ENCODE measurements at places on chromosomes 4 and X. TPM values are rescaled to one million over a fixed set of nuclear protein-coding genes. Genes with fewer than 3 reads are reported as not detected.

DNA sequence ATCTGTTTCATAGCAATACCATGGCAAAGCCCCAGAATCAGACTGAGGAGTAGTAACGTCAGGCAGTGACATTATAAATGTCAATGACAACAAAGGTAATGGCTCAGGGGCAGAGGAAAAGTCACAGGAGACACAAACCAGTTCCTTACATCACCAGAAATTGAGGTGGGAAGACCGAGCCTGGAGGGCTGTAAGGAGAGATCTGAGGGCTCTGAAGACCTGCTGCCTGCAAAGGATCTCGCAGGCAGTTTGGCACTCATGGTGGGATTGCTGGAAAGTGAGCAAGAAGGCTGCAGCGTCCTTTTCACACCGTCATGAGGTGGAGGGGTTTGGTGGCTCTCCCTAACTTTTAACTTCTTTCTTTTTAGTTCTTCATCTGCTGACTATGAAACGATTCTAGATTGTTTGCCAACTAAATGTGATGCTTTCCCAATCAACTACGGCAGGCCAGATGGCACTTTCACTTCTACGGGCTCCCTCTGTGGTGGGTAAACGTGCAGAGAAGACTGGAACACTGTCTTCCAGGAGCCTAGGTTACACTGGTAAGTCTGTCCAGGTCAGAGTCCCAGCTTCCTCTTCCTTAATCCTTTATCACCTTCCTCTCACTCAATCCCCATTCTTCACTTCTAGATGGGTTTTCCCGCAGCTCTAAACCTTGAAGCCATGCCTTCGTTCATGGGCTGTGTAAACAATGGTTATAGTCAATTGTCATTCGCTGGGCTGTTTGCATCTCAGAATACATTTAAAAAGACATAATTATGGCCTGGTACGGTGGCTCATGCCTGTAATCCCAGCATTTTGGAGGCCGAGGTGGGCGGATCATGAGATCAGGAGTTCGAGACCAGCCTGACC lies 58.2 kb downstream of the TBC1D9 start:
- DNase-seq = no peak

DNA sequence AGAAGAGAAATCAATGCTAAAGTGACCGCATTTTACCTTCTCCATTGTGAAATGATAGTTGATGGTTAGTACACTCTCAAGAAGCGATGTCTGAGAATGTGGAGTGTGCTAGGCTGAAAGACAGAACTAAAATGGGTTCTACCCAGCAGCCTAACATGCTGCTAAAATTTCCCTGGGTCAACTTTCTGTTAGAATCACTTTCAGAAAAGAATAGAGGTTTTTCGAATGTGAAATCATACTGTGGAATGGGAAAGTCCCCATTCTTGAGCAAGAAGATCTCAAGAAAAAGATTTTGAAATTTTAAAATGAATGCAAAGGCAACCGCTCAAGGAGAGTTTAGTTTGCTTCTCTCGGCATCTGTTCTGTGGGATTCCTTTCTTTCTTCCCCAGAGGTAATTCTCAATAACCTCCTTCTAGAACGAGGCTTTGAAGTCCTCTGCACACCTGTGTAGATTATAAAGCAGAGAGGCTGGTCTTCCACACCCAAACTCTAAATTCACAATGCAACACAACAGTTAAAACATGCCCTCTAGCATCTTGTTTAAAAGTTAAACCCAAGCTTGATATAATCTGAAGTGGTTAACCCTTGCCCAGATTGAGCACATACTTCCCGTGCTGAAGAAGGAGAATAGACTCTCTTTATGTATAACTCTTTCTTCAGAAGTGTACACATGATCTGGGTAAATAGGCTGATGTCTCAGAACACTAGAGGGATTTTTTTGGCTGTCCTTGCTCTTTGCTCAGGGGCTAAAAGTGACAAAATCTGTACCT lies 208.7 kb upstream of the KLF3 start:
- peak; percentile 67 for DNase-seq

- DNase-seq = peak; percentile 4
Measured at GRCh38 chr4:157043131-157043530, 32.8 kb upstream of the GLRB start.

DNA sequence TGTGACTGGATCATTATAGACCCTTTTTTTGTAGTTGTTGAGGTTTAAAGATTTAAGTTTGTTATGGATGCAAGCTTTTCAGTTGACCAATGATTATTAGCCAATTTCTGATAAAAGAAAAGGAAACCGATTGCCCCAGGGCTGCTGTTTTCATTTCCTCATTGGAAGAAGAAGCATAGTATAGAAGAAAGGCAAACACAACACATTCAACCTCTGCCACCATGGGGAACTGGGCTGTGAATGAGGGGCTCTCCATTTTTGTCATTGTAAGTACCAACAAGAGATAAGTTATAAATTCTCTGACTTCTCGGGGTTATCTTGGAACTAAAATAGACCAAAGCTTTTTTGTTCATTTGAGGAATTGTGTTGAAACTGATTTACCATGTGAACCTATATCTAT lies at the start of gene CYBB:
CYBB (plus strand) TSS at position 203 of the 400 bp plus-strand sequence; CDS start at position 222, 19 bp downstream.
- no peak for DNase-seq

GRCh38 chrX:104935581-104935980 lies 284.9 kb downstream of the TEX13A start:
- DNase-seq = no peak

CXorf65 gene
- polyA plus RNA-seq = 1.1 TPM

TMSB15C gene
- 5.6 TPM for polyA plus RNA-seq

FGFBP1 gene
- polyA plus RNA-seq = 0.16 TPM

ADRA2C gene
- polyA plus RNA-seq = 0.90 TPM

PI4K2B gene
- 31.8 TPM for polyA plus RNA-seq
